ENCODE measurements at places on chromosomes 1 and 21. TPM values are rescaled to one million over a fixed set of nuclear protein-coding genes. Genes with fewer than 3 reads are reported as not detected.

The XKR8 gene
- 13.0 TPM for total RNA-seq

The MED8 gene
- total RNA-seq = 75.3 TPM

The PRAMEF17 gene
- not detected for total RNA-seq

The PROX1 gene
- total RNA-seq = under 0.01 TPM

The DYRK3 gene
- total RNA-seq = 41.4 TPM

The MFAP2 gene
- total RNA-seq = 63.1 TPM

The PDPN gene
- total RNA-seq = 20.3 TPM

The EFNA1 gene
- total RNA-seq = not detected

The UROD gene
- total RNA-seq = 125 TPM
